Stimulated activated CD4-positive, alpha-beta T cell treated with anti-CD3 and anti-CD28 coated beads, Interleukin-12 subunit alpha, Interleukin-12 subunit beta, amount 100 ng/mL, for 48 hours (primary cell): ENCODE measurements at places on chromosomes 3 and 15.

- DNase-seq = no peak
Measured at GRCh38 chr15:29612701-29613100, 209.6 kb downstream of the TJP1 start.

DNA sequence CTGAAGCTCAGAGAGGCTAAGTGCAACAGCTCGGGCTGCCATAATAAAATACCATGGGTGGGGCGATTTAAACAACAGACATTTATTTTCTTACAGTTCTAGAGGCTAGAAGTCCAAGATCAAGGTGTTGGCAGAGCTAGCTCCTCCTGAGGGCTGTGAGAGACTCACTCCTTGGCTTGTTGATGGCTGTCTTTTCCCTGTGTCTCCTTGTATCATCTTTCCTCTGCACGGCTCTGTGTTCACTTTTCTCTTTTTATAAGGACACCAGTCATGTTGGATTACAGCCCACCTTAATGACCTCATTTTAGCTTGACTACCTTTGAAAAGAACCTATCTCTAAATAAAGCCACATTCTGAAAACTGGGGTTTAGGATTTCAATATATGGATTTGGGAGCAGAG lies 129.7 kb downstream of the RPL22L1 start:
- no peak for DNase-seq

GRCh38 chr3:114108137-114108536 lies 51.6 kb downstream of the QTRT2 start:
- DNase-seq = no peak

- DNase-seq = no peak
Measured at GRCh38 chr15:74428970-74429780, 4.6 kb downstream of the SEMA7A start.

DNA sequence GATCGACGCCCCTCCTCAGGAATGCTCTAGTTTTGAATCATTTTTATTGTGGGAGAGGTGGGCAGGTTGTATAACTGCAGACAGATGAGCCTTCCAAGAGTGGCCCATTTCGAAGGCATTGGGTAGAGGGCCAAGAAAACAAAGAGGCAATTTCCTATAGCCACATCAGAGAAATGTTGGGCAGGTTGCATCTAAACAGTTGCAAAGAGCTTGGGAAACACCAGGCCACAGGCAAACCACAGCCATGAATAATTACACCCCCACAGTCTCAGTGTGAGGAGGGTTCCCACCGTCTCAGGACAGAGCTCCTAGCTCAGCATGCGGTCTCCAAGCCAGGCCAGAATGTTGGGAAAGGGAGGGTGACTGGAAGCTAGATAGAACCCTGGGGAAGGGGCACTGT lies 257.3 kb downstream of the ABHD5 start:
- no peak for DNase-seq

DNA sequence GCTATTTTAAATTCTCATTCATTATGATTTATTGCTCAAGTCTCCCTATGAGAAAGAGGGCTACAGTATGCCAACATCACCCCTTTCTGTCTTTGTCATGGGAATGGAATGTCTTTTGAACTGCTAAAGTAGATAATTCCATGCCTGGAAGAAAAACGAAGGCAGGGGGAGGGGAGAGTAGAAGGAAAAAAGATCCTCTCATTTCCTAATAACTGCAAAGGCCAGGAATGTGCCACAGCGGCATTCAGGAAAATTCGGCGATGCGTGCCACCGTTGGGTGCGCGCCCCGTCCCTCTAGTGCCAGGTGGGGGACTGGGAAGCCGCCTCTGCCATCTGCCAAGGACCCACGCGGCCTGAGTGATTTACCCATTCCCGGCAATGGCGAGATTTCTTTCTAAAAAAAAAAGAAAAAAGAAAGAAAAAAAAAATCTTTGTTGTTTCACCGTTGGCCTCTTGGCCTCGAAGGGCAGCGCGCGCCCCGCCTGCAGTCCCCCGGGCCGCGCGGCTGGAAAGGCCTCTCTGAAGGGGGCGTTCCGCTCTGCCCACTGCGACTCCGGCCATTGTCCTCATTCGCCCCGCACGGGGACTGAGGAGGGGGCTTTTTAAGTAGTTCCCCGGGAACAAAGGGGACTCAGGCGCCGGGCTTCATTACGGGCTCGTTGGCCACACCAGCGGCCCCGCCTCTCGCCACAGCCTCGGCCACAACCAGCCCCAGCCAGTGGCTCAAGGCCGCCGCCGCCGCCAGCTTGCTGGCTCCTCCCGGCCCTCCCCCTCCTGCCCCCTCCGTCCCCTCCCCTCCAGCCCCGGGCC lies 54.5 kb downstream of the CPN2 start:
- no peak for DNase-seq

GRCh38 chr15:71844916-71845315 lies 34.6 kb downstream of the NR2E3 start:
- no peak for DNase-seq

GRCh38 chr15:82553846-82554245 lies 13.6 kb upstream of the RPS17 start:
- DNase-seq = no peak

- no peak for DNase-seq
Measured at GRCh38 chr3:20400686-20401085, 214.7 kb upstream of the SGO1 start.

GRCh38 chr3:112774293-112774926 lies 72.3 kb downstream of the CD200R1L start:
- no peak for DNase-seq

DNA sequence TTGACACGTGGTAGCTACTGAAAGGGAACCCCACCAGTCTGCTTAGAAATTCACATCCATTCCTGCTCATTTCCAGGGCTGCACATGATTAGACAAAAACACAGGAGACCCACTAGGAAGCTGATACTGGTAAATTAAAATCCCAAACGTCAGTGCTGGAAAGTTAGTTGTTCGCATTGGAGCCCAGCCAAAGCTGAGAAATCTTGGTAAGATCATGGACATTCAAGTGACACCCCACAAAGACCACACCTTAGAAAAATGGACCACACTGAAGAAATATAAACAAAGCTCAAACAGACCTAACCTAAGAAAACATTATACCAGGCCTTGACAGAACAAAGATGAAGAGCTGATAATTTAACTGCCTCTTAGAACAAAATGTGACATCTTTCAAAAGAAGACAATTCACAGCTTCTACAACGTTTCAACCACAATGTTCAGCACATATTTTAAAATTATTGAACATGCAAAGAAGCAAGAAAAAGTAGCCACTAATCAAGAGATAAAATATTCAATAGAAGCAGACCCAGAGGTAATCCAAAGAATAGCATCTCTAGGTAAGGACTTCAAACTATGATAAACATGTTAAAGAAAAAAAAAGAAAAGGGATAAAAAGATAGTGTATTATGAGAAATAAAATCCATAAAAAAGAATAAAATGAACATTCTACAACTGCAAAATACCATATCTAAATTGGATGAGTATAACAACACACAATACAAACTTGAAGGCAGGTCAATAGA lies 20.4 kb downstream of the RAD18 start:
- DNase-seq = no peak

DNA sequence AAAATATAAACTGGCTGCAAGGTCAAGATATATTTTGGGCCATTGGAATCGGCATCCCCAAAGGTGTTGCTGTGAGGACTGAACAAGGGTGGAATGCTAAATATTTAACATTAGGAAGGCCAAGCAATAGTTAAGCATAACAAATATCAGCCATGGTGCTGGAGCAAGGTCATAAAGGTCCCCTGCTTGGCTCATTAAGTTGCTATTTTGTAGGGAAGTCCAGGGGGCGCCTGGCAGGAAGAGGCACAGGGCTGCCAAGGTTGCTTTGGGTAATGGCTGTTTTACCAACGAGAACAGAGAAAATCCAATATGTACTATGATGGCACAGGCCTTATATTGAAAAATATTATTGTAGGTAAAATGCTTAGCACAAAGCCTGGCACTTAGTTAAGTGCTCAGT lies 62.2 kb downstream of the SLC15A2 start:
- DNase-seq = no peak

DNA sequence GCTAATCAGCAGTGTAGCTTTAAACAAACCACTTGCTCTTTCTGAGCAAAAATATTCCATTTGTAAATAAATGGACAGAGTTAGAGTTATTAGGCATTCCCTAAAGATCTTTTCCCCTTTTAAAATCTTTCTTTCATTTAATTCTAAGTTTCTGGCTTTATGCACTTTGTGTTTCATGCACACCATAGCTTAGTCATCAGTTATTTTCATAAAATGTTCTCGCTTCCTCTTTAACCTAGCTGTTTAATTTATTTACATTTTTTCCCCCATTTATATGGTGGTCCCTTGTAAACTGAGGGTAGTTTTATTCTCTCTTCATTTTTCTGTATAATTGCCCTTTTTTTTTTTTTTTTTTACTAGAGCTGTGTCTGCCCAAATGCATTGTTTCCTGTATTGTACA lies 315.0 kb upstream of the LRRFIP2 start:
- DNase-seq = no peak

GRCh38 chr15:56040081-56041035 lies 46.9 kb upstream of the NEDD4 start:
- DNase-seq = no peak

- DNase-seq = no peak
Measured at GRCh38 chr3:128318275-128318941, 148.3 kb downstream of the DNAJB8 start.

- no peak for DNase-seq
Measured at GRCh38 chr15:60839510-60840211, 360.7 kb upstream of the ICE2 start.

DNA sequence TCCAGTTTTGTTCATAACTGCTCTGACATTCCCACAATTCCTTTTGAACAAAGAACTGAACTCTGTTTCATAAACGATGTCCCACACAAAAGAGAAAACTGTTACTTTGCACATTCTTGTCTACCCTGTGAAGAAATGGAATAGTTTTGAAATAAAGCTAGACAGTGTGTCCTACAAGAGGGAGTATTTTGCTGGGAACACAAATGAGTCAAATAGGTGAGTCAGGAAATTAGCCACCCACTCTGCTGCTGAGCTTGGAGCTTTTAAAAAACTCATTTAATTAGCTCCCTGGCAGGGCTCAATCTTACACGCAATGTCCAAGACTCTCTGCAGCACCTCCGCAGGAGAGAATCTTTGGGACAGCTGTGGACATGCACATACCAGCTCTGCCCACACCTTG lies 193.4 kb downstream of the SLC9A9 start:
- no peak for DNase-seq

GRCh38 chr15:35061825-35062737 lies 23.0 kb downstream of the NANOGP8 start:
- no peak for DNase-seq

GRCh38 chr15:83066034-83066733 lies 868 bp downstream of the BTBD1 start:
- no peak for DNase-seq

GRCh38 chr15:81384891-81385720 lies 11.1 kb upstream of the TMC3 start:
- DNase-seq = no peak

GRCh38 chr15:43361313-43361903 lies 9.4 kb downstream of the ZSCAN29 start:
- no peak for DNase-seq

DNA sequence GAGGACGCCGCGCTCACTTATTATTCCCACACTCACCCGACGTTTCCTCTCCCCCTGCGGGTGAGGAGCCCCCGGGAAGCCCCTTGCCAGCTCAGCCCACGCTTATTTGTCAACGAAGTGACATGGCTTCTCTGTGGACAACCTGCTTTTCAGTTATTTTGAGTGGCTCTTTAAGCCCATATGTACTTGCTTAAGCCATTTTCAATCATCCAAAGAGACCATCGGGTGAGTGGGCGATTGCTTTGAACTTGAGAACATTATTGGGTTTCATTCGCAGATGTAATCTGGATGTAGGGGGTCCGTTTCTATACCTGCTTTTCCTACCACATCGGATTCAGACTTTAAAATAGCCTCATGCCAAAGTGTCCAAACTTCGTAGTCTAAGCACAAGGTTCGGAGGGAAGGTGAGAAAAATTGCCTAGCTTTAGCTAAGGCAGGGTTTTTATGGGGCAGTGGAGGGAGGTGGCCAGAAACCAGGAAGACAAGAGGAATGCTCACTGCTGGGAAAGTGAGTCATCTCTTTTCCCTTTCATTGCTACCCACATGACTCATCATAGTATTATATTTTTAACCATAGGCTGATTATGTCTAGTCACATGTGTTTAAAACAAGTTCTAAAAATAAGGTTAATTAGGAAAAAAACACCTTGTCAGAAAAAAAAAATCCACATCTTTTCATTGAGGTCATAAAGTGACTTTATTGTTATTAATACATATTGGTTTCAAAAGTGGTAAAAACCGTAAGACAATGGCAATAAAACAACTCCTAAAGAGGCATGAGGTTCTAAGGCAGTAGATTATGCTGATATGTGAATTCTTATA lies 773.1 kb upstream of the NR2F2 start:
- DNase-seq = no peak

DNA sequence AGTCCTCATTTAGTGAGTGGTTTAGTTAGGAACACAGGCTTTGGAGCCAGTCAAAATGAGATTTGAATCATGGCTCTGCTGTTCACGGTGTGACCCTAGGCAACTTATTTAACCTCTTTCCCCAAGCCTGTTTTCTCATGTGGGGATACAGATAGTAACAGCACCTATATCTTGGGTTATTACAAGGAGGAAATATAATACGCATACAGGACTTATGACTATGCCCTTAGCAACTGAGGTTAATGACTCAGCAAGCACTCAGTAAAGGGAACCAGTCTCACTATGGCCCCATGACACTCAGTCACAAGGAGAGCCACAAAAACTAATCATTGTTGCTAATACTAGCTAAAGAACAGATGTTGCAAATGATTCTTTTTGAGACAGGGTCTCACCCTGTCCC lies 45.9 kb downstream of the SUMF1 start:
- DNase-seq = peak; percentile 33

- DNase-seq = no peak
Measured at GRCh38 chr3:124625074-124625473, 105.2 kb upstream of the UMPS start.

- no peak for DNase-seq
Measured at GRCh38 chr3:45777111-45777745, 19.1 kb downstream of the SLC6A20 start.

DNA sequence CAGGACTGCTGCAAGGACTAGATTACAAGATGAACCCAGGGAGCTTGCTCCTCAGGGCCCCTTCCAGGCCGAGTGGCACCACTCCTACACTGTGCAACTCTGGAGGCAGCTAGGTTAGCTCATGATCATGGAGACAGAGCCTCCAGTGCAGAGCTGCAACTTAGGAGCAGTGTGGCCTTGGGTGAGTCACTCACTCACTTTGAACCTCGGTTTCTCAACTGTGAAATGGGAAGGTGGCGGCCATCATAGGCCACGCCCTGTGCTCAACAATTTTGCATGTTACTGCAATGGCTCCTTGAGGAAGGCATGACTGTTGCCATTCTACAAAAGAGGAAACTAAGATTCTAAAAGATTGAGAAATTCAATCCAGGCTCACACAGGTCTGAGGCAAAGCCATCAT lies 11.2 kb upstream of the CXCR6 start:
- no peak for DNase-seq
